CD4-positive, alpha-beta T cell treated with Interleukin-1 beta for 1 hour (primary cell): ENCODE measurements at places on chromosomes 1 and 21.
A peak's percentile ranks its signal among the peaks of the same experiment; 100 is the strongest.

DNA sequence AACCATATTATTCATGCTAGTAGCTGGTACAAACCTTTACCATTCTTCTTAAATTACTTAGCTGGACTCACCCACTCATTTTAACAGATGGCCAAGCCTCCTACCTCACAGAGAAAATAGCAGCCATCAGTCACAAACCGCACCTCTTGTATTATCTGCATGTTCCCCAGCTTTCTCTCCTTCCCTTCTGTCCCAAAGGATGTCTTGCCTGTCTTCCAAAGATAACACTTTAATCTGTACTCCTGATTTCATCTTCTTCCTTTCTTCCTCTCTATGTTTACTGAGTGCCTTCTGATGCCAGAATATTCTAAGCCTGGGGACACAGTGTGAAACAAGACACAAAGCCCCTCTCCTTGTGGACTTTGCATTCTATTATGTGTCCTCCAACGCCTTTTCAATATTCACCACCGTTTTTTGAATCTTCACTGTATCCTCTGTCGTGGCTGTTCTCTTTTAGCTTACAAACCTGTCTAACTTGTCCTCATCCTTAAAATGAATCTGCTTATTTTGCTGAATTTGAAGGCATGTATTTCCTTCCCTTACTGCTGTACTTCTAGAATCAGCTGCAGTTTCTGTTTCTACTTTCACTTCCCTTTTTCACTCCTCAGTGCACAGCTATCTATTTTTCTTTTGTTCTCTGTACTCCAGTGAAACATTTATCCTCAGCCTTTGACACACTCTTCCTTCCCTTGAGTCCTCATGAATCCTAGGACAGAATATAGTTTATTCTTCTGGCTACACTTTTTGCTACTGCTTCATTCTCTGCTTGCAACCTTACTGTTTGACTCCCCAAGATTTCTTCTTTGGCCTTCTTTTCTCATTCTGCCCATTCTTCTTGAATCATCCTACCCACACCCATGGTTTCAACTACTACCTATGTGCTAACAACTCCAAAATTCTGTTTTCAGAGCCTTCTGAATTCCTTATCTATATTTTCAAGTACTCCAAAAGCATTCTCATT, 216.9 kb upstream of the SAMSN1 start:
- no peak for DNase-seq

GRCh38 chr1:7501084-7501491, 270.0 kb upstream of the VAMP3 start:
- no peak for DNase-seq

GRCh38 chr21:39088831-39089380, 94.3 kb downstream of the PSMG1 start:
- no peak for DNase-seq

GRCh38 chr1:84387480-84388163, 10.7 kb upstream of the DNASE2B start:
- DNase-seq = no peak

DNA sequence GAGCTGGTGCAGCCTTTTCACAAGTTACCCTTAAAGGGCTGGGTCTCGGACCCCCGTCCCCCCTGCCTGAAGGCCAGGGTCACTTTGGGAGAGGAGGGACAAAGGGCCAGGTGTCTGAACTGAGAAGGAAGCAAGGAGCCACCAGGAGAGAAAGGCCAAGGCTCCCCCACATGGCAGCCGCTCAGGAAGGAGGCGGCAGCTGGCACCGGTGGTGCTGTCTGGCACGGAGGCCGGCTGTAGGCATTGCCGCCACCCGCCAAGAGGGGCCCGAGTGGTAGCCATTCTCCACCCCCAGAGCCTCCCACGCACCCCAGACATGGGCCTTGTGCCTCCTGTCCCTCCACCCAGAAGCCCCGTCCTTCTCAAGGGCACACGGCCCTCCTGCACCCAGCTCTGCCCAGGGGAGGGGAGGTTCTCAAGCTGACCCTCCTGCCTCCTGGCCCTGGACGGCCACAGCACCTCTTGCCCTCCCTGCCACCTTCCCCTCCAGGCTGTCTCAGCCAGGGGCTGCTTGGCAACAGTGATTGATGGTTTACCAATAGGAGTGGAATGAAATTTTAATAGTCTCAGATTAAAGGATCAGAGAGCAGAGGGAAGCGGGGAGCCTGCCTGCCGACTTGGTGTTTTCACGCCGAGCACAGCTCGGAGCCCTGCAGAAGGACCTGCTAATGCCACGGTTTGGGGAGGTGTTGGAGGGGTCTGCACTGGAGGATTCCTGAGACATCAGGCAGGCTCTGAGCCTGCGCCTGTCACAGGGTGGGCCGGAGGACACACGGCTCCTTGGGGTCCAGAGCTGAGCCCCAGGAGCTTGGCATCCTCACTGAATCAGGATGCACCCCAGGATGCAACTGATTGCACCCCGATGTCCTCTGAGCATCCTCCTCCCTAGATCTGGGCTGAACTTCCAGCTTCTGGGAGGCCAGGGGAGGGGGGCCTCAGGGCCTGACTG, 211.9 kb upstream of the VAMP3 start:
- no peak for DNase-seq

GRCh38 chr1:229339520-229339919, 3.3 kb downstream of the CCSAP start:
- no peak for DNase-seq

DNA sequence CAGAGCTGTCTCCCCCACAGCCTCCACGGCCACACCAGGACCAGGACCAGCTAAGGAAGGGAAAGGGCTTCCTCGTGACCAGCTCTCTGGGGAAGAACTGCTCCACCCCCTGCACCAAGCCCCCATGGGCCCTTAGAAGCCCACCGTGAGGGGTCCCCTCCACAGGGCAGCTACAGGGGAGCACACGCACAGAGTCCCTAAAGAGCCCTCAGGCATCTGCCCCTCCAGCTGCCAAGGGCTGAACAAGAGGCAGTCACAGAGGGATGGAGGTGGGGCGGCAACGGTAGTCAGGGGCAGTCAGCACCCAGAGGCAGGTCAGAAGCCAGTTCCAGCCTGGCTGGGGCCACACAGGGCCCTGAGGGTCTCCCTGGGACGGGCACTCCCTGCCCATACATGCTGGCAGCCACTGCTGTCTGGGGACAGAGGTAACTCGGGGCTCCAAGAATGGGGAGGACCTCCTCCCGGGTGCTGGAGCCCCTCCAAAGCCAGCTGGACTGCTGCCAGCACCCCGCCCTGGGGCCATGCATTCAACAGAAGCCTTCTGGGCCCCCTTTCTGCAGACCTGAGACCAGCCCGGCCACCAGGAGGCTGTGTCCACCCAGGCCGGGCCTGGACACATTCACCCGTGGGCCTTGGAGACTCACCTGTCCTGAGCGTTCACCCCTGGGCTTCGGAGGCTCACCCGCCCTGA, 18.7 kb downstream of the SLC19A1 start:
- no peak for DNase-seq

DNA sequence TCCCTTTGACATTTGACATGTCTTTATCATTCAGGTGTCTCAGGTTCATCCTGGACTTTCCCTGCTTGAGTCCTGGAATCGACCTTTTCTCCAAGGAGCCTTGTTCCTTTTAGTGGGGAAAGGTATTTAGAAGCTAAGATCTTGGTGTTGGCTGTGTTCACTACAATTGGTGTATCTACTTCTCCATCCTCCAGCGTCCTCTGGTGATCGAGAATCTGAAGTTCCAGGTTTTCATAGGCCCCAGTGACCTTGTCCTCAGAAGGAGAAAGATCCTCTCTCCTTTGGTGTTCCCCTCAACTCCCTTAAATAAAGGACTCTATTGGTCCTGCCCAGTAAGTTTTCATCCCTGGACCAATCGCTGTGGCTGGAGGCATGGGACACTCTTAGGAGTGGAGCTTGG, 22.1 kb downstream of the MROH7 start:
- DNase-seq = no peak

- no peak for DNase-seq
These were observed 7.5 kb downstream of the DDR2 start for GRCh38 chr1:162639718-162640117.

GRCh38 chr1:14567056-14567455, 31.4 kb upstream of the KAZN start:
- no peak for DNase-seq

GRCh38 chr1:36941316-36941978, 92.9 kb downstream of the GRIK3 start:
- no peak for DNase-seq

DNA sequence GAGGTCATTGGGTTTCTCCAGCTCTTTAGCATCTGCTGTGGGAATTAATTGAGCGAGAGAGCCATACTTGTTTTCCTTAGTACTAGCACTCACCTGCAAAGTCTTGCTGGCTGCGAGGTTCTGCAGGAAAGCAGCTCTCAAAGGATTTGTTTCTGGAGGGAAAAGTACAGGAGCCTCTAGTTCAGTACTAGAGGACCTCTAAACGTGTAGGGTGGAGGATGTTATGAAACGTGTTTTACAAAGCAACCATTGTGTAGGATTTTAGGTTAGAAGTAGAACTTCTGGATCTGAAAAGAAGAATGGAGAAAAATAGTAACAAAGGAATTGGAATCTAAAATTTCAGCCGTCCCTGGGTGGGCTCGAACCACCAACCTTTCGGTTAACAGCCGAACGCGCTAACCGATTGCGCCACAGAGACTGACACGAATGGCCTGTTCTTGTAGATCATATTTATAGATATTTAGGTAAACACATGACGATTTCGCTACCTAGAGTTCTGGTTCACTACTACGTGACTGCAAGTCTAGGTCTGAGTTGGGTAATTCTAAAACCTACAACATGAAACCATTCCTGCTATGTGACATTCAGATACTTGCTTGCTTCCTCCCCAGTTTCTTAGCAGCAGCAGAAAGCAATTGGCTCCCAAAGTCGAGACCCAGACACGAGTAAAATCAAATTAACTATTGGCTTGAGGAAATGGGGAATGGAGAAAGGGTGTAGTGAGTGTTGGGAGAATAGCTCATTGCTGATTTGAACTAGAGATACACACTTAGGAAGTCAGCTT, 60.2 kb upstream of the CFAP126 start:
- no peak for DNase-seq

- DNase-seq = no peak
These were observed 7.5 kb upstream of the C2CD2 start for GRCh38 chr21:41961282-41961701.

GRCh38 chr1:171138980-171139379, 46.1 kb upstream of the FMO2 start:
- no peak for DNase-seq

DNA sequence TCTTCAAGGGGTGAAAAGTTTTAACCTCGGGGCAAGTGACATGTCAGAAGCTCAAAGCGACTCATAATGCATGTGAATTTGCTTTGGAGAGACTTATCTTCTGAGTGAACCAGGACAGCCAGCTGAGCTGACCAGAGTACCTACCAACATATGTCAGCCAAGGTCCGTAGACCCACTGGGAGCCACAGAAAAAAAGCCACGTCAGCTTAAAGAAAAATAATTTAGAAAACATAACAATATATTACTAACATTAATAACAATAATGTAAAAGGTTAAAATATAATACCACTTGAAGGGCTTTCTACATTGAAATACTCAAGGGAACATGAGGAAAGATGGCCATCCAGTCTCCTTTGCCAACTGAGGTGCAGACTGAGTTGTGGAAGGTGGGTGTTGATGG, 6.9 kb downstream of the PEX19 start:
- no peak for DNase-seq

GRCh38 chr1:63921359-63921758, 147.5 kb downstream of the ROR1 start:
- no peak for DNase-seq

- DNase-seq = no peak
These were observed 17.9 kb downstream of the PROX1 start for GRCh38 chr1:214005708-214006107.

GRCh38 chr1:161069241-161069640, 450 bp downstream of the ARHGAP30 start:
- DNase-seq = peak; percentile 13

GRCh38 chr1:98903726-98904125, 100.9 kb downstream of the PLPPR5 start:
- no peak for DNase-seq

DNA sequence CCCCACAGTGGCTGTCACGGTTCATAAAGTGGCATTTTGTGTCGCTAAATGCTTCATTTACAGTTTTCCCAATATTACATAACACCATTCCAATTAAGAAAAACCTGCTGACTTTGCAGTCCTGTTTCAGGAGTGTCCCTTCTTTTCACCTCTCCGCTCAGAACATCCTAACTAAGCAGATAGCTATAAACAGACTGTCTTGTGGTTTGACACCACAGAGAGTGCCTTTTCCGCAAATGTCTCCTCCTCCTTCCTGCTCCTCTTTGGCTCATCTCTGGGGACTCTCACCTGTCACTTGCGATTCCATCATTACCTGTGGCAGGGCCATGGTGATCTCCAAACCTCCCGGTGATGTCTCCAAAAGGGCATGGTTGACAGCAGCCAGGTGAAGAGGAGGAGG, 119.0 kb downstream of the CNIH3 start:
- no peak for DNase-seq

GRCh38 chr1:232163533-232163932, 466.4 kb downstream of the SIPA1L2 start:
- DNase-seq = no peak

DNA sequence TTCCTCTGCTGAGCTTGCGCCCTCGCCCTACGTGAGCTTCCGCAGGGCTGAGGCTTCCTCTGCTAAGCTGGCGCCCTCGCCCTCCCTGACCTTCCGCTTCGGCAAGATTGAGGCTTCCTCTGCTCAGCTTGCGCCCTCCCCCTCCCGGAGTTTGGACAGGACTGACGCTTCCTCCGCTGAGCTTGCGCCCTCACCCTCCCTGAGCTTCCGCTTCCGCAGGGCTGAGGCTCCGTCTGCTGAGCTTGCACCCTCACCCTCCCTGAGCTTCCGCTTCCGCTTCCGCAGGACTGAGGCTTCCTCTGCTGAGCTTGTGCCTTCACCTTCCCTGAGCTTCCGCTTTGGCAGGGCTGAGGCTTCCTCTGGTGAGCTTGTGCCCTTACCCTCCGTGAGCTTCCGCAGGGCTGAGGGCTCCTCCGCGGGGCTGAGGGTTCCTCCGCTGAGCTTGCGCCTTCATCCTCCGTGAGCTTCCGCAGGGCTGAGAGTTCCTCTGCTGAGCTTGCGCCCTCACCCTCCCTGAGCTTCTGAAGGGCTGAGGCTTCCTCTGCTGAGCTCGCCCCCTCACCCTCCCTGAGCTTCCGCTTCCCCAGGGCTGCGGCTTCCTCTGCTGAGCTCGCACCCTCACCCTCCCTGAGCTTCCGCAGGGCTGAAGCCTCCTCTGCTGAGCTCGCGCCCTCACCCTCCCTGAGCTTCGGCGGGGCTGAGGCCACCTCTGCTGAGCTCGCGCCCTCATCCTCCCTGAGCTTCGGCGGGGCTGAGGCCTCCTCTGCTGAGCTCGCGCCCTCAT, 753.6 kb upstream of the TPTE start:
- no peak for DNase-seq

- DNase-seq = no peak
These were observed 6.2 kb downstream of the MAP1LC3C start for GRCh38 chr1:241992734-241993133.
